ENCODE measurements at places on chromosomes 5 and 9.

- DNase-seq, result no peak
Observed at GRCh38 chr9:129981180-129981907, 61.6 kb downstream of the FNBP1 start.

GRCh38 chr9:36336131-36336907 is 63.8 kb downstream of the RNF38 start:
- DNase-seq, result no peak

GRCh38 chr5:31413030-31413812 is 118.7 kb downstream of the DROSHA start:
- no peak for DNase-seq

DNA sequence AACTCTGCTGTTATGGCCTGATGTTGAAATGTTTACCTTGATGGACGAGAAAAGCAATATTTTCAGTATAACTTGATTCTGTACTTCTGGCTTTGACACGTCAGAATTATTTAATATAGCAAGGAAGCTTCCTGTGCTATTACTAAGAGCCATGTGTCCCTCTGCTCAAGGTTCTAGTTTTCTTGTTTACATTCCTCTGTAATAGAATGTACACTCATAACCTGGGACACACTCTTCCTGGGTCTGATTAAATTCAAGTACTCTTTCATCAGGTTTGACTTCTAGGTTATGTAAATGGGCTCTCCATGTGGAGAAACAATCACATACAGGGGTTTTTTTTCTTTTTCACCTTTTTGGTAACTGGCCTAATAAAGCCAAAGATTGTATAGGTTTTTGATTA is 33.1 kb downstream of the GTF3C4 start:
- DNase-seq, result no peak

DNA sequence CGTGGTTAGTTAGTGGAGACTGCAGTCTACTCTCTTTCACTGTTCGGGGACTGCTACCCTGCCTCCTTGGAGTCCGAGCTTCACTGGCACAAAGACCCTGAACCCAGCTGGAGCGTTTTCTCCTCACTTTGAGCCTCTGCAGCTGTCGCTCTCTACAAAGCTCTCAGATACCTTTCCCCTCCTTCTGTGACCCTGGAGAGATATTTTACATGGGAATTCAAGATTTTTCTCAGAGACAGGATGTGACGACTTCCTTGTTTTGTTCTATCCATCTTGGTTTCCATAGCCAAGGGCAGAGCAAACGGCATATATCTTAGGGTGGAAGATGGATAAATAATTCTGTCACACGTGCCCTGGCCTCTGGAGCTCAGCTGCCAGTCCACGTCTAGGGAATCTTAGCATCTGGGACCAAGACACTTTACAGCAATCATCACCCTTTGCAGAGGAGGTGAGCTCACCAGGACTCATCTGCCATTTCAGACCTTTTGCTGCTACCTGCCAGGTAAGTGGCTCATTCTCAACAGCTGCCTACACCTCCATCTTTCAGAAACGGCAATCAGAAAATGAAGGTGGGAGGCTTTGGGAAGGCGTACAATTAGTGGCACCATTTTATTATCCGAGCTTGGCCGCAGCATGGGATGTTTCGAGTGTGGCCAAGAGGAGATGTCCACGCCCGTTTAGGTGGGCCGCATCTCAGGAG is at the start of gene BTNL9:
BTNL9 (plus strand) TSS at position 336 of the 700 bp plus-strand sequence. CDS start 5,224 bp downstream, outside the sequence.
- DNase-seq, result no peak

GRCh38 chr9:19405771-19406170 is 3.0 kb upstream of the ACER2 start:
- no peak for DNase-seq

GRCh38 chr5:171810227-171810626 is 24.6 kb downstream of the SMIM23 start:
- no peak for DNase-seq

DNA sequence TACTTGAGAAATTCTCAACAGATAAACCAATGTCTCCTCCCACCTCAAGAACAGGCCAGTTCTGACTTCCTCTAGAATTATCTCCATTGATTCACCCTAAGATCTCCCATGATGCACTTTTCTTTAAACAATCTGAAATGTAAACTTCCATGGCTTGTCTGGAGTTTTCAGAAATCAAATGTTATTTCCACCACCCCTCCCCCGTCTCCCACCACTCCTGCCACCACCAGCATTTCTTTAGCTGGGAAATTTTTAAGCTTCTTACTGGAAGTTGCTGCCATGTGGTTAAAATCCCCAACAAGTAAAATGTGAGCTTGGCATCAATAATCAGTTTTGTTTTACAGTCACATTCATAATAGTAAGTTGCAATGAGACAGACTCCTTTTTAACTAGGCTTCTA is 32.8 kb upstream of the BASP1 start:
- peak; percentile 43 for DNase-seq

GRCh38 chr5:138353560-138354080 is 1.1 kb downstream of the KDM3B start:
- no peak for DNase-seq

- DNase-seq, result peak; percentile 64
Observed at GRCh38 chr9:110753731-110754231, 85.2 kb downstream of the MUSK start.

GRCh38 chr9:116491659-116492058 is 195.4 kb upstream of the TRIM32 start:
- peak; percentile 52 for DNase-seq

DNA sequence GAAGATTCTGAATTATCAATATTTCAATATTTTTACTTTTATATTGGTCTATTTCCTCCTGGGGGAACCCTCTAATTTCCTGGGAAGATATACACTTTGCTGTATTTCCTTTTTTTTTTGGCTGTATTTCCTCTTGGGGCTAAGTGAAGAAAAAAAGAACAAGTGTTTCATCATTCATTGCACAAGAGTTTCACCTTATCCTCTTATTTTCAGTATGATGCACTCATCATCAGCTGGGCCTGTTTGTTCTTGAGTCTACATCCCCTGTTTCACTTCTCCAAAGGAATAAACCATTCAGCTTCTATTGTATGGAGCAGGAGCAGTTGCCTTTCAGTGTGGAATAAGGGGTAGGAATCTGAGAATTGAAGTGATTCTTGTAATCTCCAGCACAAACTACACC is 210.8 kb downstream of the FAM170A start:
- DNase-seq, result no peak

- no peak for DNase-seq
Observed at GRCh38 chr5:172505845-172506244, 51.5 kb upstream of the SH3PXD2B start.

- no peak for DNase-seq
Observed at GRCh38 chr5:112329419-112330090, 89.5 kb downstream of the EPB41L4A start.

DNA sequence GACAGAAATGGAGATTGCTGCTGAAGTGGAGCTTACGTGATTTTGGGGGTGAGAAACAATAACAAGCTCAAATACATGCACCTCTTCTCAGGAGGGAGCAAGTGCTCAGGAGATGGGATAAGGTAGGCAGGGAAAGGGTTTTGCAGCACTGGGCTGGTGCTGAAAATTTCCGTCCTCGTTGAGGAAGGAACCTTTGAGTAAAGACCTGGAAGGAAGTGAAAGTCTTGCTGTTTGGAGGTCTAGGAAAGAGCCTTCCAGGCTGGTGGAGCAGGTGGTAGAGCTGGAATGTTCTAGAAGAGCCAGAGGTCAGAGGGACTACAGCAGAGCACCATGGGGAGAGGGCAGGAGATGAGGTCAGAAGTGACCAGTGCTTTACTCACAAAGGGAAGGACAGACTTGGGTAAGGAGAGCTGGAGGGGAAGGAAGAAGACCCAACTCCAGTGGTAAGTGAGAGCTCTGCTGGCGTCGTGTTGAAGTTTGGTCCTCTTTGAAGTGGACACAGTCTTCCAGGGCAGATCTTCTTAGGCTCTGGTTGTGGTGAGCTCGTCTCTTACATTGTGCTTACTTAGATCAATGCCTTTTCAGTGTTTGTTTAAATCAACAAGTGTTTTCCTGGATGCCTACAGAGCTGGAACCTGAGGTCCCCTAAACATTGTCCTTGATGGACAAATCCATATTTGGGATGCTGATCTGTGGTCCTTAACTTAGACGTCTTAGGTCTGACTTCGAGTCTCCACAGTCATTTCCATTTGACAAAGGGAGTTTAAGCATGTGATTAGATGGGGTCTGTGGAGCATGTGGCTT is 21.0 kb downstream of the ANKRD33B start:
- DNase-seq, result no peak

DNA sequence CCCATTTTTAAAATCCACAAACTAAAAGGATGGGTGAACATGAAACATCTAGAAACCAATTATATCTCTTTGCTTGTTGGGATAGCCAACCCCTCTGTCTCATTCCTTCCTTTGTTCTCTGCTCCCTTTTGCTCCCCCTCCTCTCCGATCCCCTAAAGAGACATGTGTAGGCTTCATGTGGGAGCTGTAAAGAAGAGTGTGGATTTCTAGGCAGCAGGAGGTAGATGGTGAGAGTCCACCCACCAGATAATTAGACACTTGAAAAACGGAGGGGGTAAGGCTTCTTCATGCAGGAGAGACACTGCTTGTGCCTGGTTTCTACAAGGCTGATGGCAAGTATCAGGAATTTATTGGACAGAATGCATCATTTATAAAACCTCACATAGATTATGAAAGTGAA is 27.3 kb upstream of the CFAP157 start:
- no peak for DNase-seq

DNA sequence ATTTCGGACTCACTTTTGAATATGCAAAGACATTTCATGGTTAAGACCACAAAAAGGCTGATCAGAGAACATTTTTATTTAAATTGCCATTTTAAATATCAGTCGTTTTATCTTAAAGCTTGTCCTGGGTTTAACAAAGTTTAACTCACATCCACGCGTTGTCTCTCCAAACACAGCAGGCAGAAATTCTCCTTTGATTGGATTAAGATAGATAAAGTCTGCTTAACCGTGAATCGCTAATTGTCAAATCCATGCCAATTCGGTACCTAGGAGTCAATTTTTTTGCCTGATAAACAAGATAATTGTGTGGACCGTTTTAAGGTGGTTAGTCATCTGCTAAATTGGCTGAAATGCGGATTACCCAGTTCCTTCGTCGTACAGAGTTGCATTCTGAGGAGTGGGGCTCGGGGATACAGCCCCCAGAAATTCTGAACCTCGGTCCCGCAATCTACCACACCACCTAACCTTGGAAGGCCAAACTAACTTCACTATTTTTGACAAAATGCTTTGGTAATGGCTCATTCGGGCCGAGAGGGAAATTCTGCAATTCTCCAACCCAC is 665 bp upstream of the BTF3 start:
- no peak for DNase-seq

DNA sequence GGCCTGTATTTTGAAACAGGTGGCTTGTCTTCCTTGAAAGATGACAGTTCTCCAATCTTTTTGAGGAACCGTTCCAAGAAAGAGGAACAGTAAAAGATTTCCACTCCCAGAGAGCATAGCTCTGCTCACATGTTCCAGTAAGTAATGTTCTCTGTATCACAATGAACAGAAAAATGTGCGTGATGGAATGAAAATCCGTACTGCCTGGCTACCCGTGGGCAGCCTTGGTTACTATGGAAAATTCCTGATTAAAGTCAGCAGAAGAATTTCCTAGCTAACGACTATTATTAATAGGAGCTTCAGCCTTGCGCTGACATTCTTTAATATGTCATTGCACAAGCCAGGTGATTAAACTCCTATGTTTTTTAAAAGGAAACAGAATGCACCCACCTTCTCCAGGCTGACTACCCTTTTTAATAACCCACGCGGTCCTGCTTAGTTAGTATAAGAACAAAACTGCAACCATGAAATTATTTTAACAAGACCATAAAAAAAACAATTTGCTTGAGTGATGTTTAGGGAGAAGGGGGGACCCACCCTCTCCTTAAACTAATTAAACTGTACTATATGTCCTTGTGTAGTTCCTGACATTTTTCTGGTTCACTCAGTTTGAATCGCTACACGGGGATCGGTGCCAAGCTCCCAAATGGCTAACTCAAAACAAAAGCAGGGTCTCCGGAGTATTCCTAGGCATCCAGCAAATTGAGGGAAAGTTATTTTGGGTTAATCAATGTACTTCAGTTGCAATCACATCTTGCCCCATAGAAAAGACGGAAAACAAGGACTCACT is 54.8 kb upstream of the CPEB4 start:
- no peak for DNase-seq

- peak; percentile 88 for DNase-seq
Observed at GRCh38 chr5:145925803-145926202, 10.6 kb upstream of the SH3RF2 start.

DNA sequence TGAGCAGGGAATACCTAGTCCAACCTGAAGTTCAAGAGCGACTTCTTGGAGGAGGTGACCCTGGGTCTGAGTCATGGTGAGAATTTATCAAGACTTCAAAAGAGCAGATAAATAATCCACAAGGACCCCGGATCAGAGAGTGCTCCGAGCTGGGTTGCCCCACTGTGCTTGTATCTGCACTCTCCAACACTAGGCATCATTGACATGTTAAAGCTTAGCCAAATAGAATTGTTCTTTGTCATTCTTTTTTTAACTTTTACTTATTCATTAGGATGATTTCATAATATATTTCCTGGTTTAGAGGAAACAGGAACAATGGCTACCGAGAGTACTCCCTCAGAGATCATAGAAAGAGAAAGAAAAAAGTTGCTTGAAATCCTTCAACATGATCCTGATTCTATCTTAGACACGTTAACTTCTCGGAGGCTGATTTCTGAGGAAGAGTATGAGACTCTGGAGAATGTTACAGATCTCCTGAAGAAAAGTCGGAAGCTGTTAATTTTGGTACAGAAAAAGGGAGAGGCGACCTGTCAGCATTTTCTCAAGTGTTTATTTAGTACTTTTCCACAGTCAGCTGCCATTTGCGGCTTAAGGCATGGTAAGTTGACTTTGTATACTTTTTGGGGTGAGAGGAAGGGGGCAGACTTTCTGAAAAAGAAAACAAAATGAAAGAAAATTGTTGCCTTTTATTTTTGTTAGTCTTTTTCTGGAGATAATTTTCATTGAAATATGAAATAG is at the start of gene CARD6:
CARD6 (plus strand) TSS at position 300 of the 738 bp plus-strand sequence; CDS start at position 316, 16 bp downstream.
- no peak for DNase-seq

- no peak for DNase-seq
Observed at GRCh38 chr9:2346277-2346913, 275.2 kb upstream of the VLDLR start.

GRCh38 chr5:181042722-181043121 is 2.7 kb downstream of the BTNL9 start:
- no peak for DNase-seq

DNA sequence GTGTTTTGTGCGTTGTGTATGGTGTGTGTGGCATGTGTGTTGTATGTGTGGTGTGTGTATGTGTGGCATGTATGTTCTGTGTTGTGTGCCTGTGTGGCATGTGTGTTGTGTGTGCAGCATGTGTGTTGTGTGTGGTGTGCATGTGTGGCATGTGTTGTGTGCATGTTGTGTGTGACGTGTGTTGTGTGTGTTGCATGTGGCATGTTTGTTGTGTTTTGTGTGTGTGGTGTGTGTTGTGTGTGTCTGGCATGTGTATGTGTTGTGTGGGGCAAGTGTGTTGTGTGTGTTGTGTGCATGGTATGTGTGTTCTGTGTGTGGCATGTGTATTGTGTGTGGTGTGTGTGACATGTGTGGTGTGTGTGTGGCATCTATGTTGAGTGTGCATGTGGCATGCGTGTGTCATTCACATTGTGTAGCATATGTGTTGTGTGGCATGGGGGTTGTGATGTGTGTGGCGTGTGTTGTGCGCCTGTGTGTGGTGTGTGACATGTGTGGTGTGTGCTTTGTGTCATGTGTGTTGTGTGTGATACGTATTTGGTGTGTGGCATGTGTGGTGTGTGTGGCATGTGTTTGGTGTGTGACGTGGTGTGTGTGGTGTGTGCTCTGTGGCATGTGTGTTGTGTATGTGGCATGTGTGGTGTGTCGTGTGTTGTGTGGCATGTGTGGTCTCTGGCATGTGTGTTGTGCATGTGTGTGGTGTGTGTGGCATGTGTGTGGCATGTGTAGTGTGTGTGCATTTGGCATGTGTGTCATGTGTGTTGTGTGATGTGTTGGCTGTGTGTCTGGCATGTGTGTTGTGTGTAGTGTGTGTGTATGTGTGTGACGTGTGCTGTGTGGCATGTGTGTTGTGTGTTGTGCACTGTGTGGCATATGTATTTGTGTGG is 46.6 kb upstream of the IRX4 start:
- no peak for DNase-seq

Measured in fibroblast of skin of right quadriceps (primary cell).